ENCODE measurements at places on chromosomes 11 and 22.

- no peak for DNase-seq
Observed at GRCh38 chr11:76114238-76114637, 92.1 kb downstream of the WNT11 start.

GRCh38 chr11:68365943-68366435 lies 53.6 kb downstream of the LRP5 start:
- no peak for DNase-seq

- DNase-seq: no peak
Observed at GRCh38 chr11:2259466-2259830, 10.9 kb downstream of the ASCL2 start.

DNA sequence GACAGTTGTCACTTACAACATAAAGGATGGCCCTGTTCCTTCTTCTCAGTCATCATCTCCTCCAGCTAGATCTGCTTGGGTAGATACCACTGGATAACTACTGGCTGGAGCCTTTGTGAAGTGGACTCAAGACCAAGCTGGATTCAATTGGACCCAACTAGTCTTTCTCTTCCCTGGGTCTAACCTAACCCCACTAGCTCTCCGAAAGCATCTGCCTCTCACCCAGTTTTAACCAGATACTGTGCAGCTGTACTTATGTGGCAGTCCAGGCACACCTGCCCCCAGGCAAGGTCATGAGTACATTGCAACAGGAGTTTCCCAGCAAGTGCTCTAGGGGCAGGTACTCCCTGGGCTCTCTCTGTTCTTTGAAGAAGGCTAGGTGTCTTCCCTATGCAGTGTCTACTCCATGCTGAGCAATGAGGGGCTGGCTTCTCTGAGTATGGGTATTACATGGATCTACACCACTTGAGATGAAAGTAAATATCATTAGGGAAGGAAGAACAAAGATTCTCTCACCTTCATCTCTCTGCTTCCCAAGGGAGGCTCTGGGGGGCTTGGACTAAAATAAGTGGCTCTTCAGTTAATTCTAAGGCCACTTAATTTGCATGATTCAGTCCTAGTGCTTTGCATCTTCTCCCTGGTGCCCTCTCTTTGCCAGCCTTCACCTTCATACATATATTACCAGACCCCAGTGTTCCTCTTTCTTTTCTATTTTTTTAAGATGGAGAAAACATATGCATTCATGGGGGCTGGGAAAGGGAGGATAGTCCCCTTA lies 236.1 kb downstream of the NXPE2 start:
- no peak for DNase-seq

DNA sequence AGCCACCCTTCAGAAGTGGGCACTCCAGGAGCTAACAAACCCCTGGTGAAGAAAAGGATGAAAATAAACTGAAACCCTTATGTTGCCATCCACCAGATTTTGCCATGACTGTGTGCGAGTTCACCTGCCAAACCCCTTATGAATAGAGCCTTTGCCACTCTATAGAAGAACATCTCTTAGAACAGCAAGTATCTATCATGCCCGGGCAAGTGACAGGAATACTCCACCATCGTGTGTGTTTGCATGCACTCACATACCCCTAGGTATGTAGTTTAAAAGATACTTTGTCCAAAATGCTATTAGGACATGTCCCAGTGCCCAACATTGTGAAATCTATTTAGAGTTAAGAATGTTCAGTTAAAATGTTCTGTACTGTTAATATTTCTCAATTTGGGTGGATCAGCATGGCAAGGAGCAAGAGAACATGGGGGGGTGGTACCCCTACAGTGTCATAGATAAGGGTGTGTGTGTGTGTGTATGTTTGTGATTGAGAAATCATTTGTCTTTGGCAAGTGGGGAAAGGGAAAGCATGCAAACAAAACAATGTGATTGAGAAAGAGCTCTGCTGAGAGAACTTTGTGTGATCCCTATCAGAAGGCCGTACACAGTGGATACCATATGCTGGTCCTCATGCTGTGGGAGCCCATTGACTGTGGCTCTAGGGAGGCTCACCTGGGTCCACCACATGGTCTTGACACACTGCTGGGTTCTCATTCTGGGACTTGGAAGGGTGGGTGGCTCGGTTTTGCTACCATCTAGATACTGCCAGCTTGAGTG lies 94.9 kb downstream of the ZBTB16 start:
- DNase-seq: no peak

DNA sequence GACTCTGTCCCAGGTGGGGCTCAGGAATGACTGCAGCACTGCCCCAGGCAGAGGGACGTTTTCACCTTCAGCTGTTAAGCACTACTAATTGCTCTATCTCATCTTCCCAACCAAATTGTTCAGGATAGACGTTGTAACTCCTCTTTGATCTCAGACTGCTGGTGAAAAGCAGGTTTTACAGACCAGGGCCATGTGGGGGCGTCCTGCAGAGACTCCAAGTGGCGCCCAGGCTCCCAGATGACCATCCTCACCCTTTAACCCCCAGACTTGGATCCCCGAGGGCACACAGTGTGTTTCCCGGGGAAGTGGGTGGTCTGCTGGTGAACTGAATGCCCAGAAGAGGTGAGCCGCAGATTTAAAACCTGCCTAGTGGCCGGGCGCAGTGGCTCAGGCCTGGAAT lies 23.9 kb downstream of the FADD start:
- DNase-seq: no peak

GRCh38 chr22:31212783-31213629 lies 908 bp downstream of the LIMK2 start:
- DNase-seq: no peak

DNA sequence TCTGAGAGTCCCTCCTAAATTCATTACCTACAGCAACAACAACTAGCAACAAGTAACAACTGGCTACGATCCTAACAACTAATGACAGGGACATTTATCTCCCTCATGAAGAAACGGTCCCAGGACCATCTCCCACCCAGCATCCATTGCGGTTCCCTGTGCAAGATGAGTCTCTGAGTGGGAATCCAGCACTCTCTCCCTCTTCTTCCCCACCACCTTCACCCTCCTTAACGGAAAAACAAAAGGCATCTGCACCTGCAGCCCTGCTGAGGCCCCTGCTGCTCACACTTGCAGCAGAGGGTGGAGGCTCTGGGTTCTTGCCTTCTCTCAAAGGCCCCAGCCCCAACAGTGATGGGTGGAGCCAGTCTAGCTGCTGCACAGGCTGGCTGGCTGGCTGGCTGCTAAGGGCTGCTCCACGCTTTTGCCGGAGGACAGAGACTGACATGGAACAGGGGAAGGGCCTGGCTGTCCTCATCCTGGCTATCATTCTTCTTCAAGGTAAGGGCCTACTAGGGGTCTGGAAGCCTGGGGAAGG lies at the start of gene CD3G:
Gene CD3G, plus strand, starts transcription at position 364 of the 535 bp plus-strand sequence. Its CDS starts 80 bp downstream, at position 444.
- no peak for DNase-seq

GRCh38 chr11:69609351-69609750 lies 31.6 kb upstream of the CCND1 start:
- DNase-seq: no peak

GRCh38 chr11:13315517-13316432 lies 38.2 kb downstream of the BMAL1 start:
- DNase-seq: peak; percentile 7

DNA sequence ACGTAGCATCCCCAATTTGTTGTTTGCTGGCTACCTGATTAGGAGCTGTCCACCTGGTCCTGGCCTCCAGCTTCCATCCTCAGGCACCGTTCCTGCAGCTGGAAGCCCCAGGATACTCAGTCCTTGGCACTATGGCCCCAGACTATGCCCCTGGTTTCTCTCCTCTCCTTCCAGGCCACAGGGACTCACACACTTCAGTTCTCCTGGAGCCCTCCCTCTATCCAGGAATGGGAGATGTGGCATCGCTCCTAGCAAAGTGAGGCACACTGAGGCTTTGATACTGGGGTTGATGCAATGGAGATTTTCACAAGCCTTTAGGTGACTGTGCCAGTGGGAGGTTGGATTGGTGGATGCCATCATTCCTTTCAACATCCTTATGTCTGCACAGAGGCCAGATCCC lies 142.8 kb upstream of the B3GAT1 start:
- DNase-seq: no peak

DNA sequence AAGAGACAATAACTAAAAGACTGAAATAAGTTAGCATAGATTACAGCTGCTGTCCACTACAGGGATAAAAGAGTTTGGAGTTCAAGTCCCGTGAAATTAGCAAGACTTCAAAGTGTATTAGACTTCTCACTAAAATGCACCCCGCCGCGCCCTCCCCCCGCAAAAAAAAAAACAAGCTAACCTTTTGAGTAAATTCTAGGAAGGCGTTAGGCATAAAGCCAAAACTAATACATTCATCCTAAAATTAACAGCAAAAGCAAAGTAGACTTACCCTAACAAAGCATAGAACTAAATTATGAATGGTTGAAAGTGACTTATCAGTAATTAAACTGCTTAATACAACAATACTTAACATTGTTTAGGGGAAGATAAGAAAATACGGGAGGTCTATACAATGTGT lies 581.0 kb upstream of the CHORDC1 start:
- no peak for DNase-seq

DNA sequence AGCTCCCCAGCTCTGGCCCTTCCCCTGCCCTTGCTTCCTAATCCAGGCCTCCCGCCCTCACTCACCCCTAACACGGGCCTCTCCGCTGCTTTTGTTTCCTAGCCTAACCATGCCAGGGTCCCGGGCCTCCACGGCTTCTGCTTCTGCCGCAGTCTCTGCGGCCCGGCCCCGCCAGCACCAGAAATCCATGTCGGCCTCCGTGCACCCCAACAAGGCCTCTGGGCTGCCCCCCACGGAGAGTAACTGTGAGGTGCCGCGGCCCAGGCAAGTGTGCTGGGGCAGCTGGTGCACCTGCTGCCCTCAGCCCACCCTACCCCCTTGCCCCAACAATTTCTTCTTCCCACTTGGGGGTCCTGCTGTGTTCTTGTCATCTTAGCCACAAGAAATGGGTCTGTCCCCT lies 13.1 kb downstream of the RCOR2 start:
- no peak for DNase-seq

DNA sequence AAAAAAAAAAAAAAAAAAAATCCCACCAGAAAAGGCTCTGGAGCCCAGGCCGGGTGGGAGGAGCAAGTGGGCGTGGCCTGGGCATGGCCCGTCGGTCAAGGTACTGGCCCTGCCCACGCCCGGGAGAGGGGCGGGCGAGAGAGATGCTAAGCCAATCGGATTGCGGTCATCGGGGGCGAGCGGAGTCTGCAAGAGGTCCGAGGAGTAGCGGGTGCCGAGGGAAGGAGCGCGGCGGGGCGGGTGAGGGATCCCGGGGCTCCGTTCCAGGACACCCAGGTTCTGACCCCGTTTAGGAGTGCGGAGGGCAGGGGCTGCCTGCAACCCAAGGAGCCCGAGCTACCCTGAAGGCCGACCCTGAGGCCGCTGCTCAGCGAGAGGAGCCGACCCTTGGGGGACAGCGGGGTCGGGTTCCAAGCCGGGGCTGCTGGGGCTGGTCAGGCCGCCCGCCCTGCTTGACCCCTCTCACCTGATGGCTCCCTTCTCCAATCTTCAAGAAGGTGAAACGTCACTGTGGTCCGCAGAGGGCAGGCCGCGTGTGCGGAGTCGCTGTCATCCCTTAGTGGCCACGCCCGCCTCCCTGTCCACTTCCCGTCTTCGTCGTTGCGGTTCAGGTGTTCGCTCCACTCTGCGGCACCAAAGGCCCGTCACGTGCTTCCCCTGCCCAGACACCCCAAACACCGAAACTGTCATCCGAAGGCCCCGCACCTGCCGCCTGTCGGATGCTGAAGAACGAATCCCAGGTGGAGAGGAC lies 11.1 kb upstream of the TAB1 start:
- peak; percentile 11 for DNase-seq

- no peak for DNase-seq
Observed at GRCh38 chr22:16973591-16974297, 34.3 kb downstream of the GAB4 start.
